Epithelial cell of prostate (primary cell): ENCODE measurements at places on chromosomes 5 and 9.

GRCh38 chr5:83472508-83473345 lies 1.2 kb downstream of the VCAN start:
- no peak for DNase-seq

- DNase-seq = no peak
Observed at GRCh38 chr5:131318455-131318854, 54.6 kb downstream of the CDC42SE2 start.

DNA sequence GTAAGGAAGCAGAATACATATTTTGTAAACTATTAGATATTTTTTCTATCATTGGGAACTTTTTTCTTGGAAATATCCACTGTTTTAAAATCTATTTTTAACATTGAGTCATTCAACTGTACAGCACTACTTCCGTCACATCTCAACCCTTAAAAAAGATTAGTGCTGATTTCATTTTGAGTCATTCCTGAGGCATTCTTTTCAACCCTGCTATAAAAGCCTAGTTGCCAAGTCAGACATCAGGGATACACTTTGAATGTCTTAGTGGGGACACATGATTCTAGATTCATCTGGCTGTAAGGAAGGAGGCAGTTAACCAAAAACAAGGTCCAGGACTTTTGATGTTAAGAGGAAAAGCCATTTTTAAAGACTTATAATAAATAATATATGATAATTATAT lies 160.9 kb downstream of the GIN1 start:
- DNase-seq = peak; percentile 39

- DNase-seq = no peak
Observed at GRCh38 chr5:147935032-147935431, 28.7 kb upstream of the C5orf46 start.

GRCh38 chr5:96537386-96537785 lies 104.3 kb upstream of the PCSK1 start:
- no peak for DNase-seq

DNA sequence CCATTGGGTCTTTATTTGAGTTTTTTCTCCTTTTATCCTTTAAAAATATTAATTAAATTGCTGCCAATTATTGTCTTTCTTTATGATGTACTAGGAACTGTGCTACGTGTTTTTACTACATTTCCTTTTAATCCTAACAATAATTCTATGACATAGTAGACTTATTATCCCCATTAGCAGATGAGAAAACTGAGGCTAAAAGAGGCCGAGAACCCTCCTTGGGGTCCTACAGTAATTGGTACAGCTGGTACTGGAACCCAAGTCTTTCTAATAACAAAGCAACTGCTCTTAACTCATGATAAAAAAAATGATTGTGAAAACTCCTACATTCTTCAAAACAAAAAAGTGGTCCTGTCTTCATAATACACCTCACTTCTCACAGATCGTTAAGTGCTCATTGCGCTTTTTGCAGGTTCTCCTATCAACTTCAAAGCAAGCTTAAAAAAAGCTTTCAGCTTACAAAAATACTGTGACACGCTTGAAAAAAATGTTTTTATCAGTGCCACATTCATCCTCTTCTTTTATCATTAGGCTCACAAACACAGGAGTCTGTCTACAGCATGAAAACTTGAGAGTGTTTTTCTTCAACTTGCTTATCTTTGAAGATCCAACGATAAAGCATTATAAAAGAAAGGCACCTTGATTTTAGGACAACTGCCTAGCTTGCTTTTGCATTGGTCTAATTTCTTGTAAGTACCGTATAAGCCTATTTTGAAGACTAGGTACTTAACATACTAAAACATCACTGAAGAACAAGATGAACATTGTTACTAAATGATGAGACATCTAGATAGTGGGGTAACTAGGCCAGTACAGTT lies 32.4 kb downstream of the FYB1 start:
- no peak for DNase-seq

- no peak for DNase-seq
Observed at GRCh38 chr9:70257502-70257901, 1.3 kb upstream of the SMC5 start.

DNA sequence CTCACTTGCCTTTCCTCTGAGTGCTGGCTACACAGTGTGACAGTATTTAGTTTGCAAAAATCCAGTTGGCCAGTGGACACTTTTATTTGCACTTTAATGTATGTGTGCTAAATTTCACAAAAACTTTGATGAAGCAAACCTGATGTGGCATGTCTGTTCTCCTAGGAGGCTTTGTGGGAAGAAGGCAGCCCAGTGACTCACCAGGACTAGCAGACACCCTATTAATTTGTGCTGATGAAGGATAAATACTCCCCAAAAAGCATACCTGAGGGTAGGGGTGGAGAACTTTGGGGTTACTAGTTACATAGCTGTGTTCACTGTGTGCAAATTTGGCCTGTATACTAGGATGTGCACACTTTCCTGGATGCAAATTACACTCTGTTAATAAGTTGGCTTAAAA lies 39.3 kb upstream of the IPPK start:
- DNase-seq = no peak

DNA sequence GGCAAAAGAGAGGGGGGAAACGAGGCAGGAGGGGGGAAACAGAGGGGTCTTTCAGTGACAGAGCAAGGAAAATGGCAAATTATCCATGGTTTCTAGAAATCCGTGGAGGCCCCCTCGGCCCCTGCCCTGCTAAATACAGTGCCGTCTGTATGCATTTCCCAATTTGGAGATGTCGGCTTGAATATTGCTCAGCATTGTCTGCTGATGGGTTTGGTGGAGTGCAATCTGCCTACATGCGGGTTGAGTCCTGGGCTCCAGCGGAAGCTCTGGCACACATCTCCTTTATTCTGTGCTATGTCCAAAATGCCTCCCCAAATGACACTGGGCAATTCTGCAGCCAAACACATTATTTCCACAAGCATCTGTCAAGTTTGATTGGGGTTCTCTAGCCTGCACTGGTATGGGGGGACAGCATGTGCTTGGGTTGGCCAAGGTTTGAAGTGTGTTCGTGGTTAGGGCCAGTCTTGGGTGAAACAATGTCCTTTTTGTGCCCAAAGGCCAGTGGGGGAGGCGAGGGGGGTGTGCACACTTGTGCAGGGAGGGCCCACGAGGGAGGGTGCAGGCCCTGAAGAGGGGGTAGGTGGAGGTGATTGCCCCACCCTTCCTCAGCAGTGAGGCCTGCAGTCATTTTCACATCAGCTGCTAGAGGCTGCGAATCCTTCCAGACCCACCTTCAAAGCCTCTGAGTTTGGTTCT lies 6.2 kb upstream of the NEUROG1 start:
- DNase-seq = no peak

DNA sequence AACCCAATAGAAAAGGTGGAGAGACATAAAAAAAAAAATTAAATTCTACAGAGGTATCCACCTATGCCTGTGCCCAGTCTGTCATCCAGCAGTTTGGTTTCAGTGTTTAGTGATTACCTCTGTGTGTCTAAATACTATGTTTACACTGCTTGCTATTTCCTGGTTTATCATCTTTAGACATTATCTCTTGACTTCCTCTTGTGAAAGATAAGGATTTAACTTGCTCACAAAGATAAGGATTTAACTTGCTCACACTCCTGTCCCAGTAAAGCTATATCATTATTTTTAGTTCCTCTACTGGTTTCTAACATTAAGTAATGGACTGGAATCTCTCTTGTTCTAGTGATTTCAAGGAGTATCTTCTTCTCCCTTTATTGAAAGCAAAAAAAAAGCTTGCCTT lies 53.9 kb upstream of the ZFR start:
- no peak for DNase-seq

GRCh38 chr9:80125731-80126264 lies 554.0 kb downstream of the TLE4 start:
- DNase-seq = no peak

- DNase-seq = no peak
Observed at GRCh38 chr5:83889971-83890745, 169.5 kb upstream of the HAPLN1 start.

- no peak for DNase-seq
Observed at GRCh38 chr9:136242918-136243525, 2.6 kb downstream of the QSOX2 start.

GRCh38 chr9:76512826-76513225 lies 53.8 kb downstream of the GCNT1 start:
- no peak for DNase-seq

GRCh38 chr5:152113401-152113800 lies 188.8 kb upstream of the GLRA1 start:
- DNase-seq = no peak

DNA sequence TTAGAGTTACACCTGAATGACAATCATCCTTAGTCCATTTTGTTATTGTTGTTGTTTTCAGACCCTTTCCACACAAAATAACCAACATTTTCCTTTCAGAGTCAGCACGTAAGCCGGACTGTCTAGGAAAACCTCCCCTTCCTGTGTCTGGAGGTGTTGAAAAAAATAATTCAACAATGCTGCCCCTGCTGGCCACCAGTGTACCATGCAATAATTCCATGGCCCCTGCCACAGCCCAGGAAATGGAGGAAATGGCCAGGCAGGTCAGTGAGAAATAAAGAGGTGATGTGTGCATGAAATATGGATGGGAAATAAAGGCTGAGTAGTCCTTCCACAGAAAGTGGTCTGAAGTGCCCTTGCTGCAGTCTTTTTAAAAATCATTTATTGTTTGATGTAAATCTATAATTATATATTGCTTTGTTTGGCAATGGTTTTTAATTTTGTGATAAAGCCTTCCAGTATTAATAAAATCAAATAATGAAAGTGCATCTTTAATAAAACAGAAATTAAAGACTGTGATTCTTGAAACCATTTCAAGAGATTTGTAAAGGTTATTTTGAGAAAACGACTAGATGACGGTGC lies 152.8 kb upstream of the PAPPA start:
- no peak for DNase-seq

DNA sequence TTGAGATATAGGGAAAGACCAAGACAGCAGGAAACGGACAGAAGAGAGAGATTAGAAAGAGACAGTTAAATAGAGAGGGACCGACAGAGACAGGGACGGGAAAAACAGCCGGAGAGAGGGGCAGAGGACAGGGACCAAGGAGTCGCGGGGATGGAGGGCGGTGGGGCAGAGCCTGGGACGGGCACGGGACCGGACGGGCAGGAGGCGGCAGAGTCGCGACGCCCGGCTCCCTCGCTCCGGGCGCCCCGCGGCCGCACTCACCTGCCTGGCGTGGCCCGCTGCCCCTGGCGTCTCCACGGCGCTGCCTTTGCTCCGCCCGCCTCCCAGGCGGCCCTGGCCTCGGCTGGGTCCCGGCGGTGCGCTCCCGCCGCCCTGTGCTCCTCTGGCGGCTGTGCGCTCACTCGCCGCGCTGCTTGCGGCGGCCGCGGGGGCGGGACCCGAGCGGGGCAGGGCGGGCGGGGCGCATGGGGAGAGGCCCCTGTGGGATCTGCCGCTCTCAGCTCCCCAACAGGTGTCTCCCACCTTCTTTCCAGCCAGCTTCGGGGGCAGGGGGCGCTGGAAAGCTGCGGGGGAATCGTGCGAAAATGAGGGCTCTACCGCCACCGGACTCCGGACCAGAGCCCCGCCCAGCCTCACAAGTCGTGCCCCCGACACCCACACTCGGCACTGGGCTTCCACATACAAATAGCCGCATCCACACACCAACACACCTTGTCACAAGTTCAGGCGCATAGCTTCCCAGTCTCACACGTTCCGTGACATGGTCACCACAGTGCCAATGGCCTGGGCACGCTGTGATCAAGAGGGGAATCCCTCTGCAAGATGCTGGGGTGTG lies at the start of gene ARID3C:
ARID3C (minus strand) TSS at position 411 of the 835 bp plus-strand sequence. CDS start 1,052 bp downstream, outside the sequence.
- DNase-seq = no peak

GRCh38 chr9:74728176-74728575 lies 159.5 kb downstream of the TRPM6 start:
- DNase-seq = no peak

- no peak for DNase-seq
Observed at GRCh38 chr9:134606951-134607731, 34.5 kb upstream of the COL5A1 start.

DNA sequence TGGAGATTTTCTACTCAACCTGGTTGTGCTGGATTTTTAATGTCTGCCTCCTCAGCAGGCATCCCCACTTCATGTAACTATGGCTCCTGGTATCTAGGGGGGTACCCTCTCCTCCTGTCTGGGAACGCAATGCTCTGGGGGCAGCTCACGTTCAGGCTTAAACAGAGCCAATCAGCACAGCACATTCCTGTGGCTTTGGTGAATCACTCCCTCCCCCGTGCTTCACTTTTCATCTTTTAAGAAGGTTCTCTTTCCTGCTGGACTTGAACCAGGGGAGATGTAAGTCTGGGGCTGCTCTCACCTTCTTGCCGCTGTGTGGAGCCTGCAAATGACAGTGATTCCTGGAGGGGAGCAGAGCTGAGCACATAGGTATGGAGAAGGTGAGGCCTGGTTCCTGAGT lies 101.2 kb downstream of the MSX2 start:
- DNase-seq = no peak
